ENCODE measurements at places on chromosomes 12 and 14.

DNA sequence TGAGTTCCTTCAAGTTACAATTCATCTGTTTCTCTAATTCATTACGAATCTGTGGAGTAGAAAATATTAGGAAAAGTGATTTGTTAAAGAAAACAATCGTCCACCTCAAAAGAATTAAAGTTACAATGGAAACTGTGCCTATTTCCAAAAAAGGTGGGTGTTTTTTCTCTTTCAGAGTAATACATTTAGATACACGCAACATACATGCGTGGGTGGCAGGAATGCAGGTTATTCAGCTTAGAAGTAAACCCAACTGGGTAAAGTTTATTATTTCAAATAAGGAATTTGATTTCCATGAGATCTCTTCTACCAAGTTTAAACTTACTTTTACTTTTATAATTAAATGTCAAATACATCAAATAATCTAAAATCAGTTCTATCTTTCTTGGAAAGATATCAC is 52.2 kb downstream of the SSH1 start:
- no peak for DNase-seq

DNA sequence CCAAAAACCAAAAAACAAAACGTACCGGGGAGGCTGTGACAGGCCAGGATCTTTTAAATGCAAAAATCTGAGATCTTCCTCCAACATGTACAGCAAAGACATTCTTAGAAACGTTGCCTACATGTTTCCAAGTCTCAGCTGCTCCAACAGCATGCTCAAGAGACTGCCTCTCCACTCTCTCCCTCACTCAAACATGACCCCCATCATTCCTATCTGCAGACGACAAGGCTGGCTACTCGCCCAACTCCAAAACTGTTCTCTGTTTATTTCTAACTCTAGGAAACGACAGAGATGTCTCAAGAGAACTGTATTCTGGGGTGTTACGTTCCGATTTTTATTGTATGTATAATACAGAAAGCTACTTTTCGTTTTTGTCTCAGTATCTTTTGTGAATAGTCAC is 57.5 kb upstream of the TMCC3 start:
- DNase-seq: no peak

DNA sequence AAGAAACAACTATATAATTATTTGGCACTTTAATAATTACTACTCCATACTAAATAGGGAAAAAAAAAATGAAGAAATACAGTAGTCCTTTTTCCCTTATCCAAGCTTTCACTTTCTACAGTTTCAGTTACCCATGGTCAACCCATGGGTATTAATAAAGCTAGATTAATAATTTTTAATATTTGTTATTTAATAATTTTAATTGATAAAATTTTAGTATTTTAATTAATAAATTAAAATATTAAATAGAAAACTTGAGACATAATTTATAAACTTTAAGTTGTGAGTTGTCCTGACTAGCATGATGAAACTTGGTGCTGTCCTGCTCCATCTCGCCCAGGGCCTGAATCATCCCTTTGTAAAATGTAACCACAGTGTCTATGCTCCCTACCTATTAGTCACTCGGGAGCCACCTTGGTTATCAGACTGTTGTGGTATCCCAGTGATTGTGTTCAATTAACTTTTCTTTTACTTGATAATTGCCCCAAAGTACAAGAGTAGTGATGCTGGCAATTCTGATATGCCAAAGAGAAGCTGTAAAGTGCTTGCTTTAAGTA is 71.8 kb downstream of the PAWR start:
- DNase-seq: no peak

GRCh38 chr12:121648458-121649028 is 20.9 kb downstream of the MORN3 start:
- no peak for DNase-seq

- DNase-seq: no peak
Observed at GRCh38 chr14:104247336-104248202, 109.2 kb downstream of the KIF26A start.

Measured in inflammatory macrophage treated with lipopolysaccharide for 1 hour (primary cell).